Mucosa of descending colon (tissue), 3 donors: ENCODE measurements at places on chromosomes 11 and 22. TPM values are rescaled to one million over a fixed set of nuclear protein-coding genes. Genes with fewer than 3 reads are reported as not detected.

DNA sequence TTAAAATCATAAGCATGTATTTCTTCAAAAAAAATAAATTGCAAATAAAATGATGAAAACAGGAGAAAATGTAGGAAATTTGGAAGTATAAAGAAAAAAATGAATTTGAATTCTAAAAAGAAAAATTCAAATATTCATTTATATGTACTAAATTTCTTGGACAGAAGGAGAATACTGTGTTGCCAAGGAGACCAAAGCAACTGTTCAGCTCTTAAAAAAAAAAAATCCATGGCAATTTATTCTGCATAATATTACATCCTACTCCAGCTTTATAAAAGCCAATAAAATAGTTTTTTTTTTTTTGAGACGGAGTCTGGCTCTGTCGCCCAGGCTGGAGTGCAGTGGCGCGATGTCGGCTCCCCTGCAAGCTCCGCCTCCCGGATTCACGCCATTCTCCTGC, 6.0 kb downstream of the PGM2L1 start:
- no peak for DNase-seq

- DNase-seq = no peak
These were observed 2.3 kb downstream of the CXCR5 start for GRCh38 chr11:118885831-118886565.

GRCh38 chr11:68211546-68211945, 1.6 kb downstream of the KMT5B start:
- peak; percentile 77 for DNase-seq

The CD248 gene
- 28.5 TPM for total RNA-seq

DNA sequence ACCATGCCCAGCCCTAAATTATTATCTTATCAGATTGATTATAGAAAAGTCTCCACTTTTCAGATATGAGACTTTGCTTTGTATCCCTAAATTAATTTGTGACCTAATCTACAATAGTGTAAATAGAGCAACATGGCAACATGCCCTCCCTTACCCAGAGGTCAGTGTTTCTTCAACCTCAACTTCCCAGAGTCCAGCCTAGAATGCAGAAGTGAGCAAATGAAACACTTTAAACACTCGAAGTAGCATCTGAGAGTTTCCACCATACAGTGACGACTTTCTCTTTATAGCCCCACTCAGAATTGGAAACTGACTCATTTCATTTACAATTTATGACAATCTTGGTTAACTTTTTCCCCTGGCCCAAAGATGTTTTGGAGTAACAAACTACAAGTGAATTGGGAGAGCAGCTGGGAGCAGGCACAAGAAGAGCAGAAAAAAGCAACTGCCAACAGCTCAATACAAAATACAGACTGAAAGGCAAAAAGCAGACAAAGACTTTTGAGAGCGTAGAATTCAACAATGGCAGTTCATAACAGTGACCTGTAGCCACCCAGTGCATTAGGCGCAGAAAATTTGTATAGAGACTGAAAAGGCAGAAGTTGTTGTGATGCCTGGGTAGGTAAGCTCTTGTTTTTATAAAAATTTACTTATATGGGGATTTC, 10.1 kb upstream of the BLID start:
- DNase-seq = no peak

DNA sequence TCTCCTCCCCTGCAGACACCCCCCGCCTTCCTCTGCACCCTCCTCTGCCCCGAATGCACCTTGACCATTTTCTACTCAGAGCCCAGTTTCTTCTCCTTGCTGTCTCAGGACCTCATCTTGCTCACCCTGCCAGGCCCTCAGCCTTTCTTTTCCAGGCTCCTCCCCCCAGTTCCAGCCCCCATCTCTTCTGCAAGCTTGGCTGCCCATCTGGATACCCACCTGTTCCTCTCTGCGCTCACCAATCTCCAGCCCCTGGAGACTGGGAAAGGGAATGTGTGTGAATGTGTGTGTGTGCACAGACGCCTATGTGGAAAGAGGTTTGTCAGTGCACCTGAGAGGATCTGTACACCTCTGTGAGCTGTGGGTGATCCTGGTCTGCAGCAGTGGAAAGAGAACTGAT, 36.4 kb downstream of the SLC22A12 start:
- no peak for DNase-seq

The IGF2 gene
- 12.1 TPM for total RNA-seq

DNA sequence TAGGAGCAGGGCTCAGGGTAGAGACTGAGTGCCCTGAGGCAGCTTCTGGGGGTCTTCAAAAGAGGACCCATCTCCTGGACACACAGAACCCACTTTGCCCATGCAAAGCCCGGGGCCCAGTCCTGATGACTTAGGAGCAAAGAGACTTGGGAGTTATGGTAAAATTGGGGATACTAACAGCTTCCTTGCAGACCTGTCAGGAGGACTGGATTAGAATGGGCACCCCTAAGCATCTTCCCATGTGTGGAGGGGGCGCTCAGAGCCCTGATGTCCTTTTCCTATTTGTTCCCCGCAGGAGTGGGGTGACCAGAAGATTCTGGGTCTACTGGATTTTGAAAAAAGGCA, 100.0 kb downstream of the WNT7B start:
- DNase-seq = no peak

GRCh38 chr11:73188301-73188700, 29.8 kb upstream of the P2RY2 start:
- DNase-seq = peak; percentile 20

GRCh38 chr11:16610213-16610737, 128.2 kb upstream of the C11orf58 start:
- peak; percentile 27 for DNase-seq

The PLA2G3 gene
- 0.22 TPM for total RNA-seq

DNA sequence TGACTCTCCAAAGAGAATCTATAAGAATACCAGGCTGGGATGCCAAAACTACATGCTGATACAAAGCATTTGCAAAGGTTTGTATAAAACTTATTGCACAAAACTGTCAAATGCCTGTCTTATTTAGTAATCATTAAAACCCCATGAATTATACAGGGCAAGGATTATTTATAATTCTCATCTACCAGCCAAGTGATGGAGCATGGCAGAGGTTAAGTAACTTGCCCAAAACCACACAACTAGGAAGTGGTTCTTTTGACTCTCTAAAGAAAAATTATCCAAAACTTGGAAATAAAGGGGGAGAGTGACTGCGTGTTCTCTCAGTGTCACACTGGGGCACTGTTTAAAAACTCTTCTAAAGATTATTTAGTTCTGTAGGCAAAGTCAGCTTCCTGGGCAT, 17.4 kb upstream of the CLMP start:
- DNase-seq = no peak

The FGF4 gene
- not detected for total RNA-seq

The RPS19BP1 gene
- 59.1 TPM for total RNA-seq

- DNase-seq = peak; percentile 69
These were observed 886 bp upstream of the NIPSNAP1 start for GRCh38 chr22:29581799-29582198.

DNA sequence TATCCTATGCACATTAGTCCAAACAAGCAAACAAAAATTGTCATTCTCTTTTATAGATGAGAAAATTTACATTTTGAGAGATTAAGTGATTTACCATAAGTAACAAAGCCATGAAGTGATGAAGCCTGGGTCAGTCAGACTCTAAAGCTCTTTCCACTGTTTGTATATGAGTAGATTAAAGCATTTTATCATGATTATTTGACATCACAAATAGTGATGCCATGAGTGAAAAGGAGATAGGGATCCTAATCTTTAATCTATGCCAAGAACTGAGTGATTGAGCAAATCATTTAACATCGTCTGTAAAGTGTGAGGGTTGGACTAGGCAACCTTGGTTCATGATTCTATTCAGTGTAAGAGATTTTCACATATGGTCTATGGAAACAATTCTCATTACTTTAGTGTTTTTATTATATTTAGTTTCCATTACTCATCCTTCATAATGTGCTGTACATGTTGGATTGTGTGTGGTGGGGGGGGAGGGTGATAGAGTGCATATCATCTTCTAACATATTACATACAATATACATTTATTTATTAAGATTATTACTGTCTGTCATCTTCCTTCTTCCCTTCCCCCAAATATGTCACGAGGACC, 50.7 kb downstream of the ARHGEF12 start:
- no peak for DNase-seq

DNA sequence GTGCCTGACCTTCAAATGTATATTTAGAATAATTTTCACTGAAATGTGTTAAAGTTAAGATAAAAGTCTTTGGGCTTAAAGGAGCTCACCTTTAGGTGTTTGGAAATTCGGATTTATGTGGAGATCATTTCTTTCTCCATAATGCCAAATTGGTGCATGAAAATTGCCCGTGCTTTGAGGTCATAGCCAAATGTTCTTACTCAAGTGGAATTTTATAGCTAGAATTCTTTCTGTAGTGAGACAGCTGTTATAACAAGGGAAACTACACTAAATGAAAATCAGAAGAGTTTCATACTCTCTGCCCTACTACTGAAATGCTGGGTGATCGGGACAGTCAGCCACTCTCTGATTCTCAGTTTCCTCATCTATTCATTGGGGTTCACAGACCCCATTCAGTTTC, 89.5 kb upstream of the DBX1 start:
- DNase-seq = no peak

The PHLDA2 gene
- 23.9 TPM for total RNA-seq

GRCh38 chr11:45892856-45893255, 7.4 kb downstream of the MAPK8IP1 start:
- DNase-seq = no peak

DNA sequence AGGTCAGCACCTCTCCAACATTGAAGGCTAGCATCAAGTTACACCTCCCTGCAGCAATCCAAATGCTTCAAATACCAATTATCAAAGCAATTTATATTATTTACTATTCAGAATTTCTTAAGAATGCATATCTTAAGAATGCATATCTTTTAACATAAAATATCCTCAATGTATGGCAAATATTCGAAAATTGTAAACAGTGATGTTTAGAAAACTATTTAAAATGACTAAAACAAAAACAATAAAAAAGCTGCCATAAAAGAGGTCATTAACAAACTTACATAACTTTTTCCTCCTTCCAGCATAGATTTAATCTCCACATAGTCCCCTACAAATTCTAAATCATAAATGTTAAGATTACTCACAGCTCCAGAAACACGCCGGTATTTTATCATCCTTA, 85.1 kb upstream of the SOX6 start:
- DNase-seq = no peak

The ELFN2 gene
- total RNA-seq = 0.35 TPM
